ENCODE measurements at places on chromosomes 1 and 21.
A peak's percentile ranks its signal among the peaks of the same experiment; 100 is the strongest.

DNA sequence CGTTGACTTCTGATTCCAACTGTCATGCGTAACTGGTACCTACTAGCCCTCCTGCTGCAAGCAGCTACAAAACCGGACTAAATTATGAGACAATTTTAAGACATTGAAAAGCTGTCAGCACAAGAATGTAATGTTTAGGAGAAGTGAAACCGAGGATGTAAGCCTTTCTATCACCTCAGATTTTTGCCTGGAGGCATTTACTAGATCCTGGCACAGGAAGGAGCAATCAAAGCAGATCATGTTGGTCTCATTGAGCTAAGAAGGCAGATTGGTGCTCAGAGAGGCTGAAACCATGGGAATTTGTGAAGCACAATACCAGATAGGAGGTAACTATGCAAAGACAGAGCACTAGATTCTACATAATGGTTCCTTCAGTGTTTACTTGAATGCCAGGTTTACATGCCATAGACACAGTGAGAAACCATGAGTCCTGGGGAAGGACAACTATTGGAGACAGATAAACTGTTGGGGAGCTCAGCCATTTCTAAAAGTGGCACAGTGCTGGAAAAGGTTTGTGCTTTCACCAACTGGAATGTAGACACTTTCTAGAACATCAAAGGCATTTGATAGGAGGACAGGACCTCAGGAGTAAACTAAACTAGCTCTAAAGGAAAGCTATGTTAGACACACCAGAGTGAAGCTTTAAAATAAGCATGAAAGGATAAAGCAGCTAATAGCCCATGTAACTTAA is 179.4 kb downstream of the LYPLAL1 start:
- DNase-seq: no peak

- DNase-seq: peak; percentile 88
Observed at GRCh38 chr1:36099681-36100341, 11.1 kb downstream of the ADPRS start.

GRCh38 chr1:38941527-38942019 is at the start of gene RHBDL2:
TSS of gene RHBDL2 (minus strand) at chr1:38941830. CDS start at chr1:38919212, 22,618 bp downstream.
- no peak for DNase-seq

GRCh38 chr1:51518033-51518585 is 957 bp downstream of the EPS15 start:
- DNase-seq: peak; percentile 80

DNA sequence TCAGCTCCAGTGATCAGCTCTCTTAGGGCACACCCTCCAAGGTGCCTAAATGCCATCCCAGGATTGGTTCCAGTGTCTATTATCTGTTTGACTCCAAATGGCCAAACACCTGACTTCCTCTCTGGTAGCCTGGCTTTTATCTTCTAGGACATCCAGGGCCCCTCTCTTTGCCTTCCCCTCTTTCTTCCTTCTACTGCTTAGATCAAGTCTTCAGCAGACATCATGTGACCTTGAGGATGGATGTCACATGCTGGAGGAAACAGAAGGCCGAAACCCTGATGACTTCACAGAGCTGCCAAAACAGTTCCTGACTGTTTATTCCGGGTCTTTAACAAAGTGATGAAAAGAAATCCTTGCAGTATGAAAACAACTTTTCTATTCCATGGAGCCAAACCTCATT is 24.4 kb upstream of the WDR26 start:
- no peak for DNase-seq

DNA sequence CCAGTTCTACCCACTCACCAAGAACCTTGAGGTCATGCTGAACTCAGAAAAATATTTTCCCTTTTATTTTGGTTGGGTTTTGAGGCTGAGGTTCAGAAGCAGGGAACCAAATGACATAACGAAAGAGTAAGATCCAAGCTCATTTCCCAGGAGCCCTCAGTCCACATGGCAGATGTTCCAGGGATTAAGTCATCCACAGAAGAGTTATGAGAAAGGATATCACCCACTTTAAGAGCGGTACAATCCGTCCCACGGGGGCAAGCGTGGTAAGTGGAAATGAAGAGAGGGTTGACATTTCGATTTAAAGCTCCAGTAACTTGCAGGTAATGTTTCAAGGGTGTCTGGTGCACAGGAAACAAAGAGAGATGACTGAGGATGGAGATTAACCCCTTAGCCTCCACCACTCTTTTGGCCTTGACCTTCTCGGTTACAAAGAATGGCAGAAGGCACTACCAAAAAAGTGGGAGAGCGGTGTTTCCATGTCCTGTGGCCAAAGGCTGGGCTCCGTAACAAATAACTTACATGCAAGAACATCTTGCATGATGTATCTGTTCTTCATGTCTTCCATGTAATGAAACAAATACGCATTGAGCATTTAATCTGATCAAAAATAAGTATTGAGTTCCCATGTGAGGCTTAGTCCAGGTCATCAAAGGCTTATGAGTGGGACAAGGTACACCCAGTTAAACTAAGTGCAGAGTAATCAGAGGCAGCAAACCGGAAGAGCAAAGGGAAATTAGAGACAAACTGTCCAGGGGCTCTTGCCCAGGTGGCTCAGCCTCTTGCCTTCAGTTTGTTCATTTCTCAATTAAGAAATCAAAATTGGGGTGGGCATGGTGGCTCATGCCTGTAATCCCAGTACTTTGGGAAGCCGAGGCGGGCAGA is 241.4 kb downstream of the TOMM20 start:
- no peak for DNase-seq

- DNase-seq: no peak
Observed at GRCh38 chr1:155984341-155984740, 6.0 kb upstream of the ARHGEF2 start.

- DNase-seq: no peak
Observed at GRCh38 chr1:39129514-39129913, 75.0 kb upstream of the MACF1 start.

GRCh38 chr21:25625036-25625435 is 14.0 kb upstream of the JAM2 start:
- DNase-seq: no peak

DNA sequence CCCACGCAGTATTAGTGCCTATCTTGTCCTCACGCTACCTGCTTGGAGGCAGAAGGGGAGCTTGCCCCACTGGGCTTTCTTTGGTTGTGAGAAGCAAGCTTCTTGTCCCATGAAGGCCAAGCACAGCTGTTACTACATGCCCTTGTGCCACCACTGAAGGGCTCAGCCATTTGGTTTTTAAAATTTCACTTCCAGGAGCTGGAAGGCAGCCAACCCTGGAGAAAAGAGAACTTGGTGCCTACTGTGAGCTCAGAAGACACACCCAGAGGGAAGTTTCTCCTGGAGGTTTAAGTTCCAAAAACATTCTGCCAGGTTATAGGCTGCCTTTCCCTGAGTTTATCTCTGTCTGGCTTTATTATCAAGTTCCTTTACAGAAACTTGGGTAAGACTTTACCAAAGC is 187.4 kb downstream of the SLC35F3 start:
- no peak for DNase-seq

DNA sequence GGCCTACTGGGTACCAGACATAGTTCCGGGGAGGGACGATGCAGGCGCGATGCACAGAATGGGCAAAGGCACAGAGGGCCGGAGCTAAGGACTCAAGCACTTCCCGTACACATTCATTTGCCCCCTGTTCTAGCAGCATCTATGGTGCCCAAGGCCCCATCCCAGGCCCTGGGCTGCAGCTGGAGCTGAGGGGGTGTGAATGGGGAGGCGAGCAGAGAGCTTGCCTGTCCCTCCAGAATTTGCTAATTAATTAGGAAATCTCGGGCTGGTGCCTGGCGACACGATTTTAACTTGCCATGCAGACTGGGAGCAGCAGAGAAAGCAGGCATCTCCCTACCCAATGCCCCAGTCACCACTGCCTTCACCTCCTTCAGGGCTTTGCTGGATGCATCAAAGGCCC is 35.9 kb downstream of the EPHA2 start:
- no peak for DNase-seq

GRCh38 chr1:5938101-5938646 is 54.1 kb downstream of the NPHP4 start:
- no peak for DNase-seq
